ENCODE measurements at places on chromosomes 7 and 10.

DNA sequence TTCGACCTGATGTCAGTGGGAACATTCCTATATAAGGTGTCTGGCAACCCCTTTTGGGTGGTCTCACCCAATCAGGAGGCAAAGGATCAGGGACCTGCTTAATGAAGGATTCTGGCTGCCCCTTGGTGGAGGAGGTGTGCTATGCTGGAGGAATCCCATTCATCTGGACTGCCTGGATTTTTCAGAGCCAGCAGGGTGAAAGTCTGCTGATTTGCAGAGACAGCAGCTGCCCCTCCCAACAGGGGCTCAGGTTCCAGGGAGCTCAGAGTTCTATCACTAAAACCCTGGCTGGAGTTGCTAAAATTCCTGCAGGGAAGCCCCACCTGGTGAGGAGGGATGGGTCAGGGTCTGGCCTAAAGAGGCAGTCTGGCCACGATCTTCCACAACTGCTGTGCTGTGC lies 398.5 kb upstream of the CNTNAP2 start:
- DNase-seq, result no peak

DNA sequence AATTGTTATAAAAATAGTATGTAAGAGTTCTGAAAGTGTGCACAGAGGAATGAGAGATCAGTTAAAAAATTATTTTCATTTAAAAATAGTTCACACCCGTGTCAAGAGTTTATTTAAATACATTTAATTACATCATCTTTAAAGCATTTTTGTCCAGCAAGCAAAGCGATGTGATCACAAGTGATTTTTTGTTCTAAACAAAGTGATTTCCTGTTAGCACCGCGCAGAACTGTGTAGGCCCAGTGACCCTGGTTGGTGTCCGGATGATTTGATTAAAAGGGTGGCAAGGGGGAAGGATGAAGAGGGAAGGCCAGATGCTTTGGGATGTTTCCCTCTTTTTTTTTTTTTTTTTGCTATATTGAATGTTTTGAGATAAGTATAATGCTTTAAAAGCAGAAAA lies 227.8 kb upstream of the PITRM1 start:
- DNase-seq, result no peak

DNA sequence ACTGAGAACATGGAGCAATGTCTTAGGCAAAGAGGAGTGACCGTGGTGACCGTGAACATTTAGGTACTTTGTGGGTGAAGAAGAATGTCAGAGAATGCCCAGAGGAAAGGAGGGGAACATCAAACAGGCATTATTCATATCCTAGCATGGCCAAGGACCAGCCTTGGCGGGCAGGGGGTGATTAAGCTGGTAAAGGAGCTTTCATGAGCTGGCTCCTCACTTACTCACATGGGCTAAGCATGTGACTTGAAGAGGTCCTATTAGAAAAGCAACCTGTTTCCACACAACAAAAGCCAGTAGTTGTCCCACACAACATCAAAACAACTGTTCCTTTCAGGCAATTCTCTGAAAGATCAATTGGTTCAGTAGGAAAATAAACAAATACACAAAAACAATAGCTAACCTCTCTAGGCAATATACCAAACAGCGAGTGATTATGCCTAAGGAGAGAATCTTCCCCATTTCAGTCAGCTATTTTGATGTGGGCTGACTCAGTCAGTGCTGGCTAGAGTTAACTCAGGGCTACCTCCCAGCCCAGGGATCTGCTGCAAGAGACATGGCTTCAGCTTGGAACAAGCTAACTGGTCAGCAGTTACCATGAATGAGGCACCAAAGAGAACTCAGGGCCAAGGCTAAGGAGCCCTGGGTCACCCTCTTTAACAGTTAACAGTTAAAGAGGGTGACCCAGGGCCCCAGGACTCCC lies 283.5 kb downstream of the ARHGAP12 start:
- DNase-seq, result no peak

- no peak for DNase-seq
Observed at GRCh38 chr10:124728071-124728829, 15.9 kb downstream of the FAM53B start.

GRCh38 chr7:36986948-36987724 lies 262.8 kb upstream of the AOAH start:
- DNase-seq, result no peak

DNA sequence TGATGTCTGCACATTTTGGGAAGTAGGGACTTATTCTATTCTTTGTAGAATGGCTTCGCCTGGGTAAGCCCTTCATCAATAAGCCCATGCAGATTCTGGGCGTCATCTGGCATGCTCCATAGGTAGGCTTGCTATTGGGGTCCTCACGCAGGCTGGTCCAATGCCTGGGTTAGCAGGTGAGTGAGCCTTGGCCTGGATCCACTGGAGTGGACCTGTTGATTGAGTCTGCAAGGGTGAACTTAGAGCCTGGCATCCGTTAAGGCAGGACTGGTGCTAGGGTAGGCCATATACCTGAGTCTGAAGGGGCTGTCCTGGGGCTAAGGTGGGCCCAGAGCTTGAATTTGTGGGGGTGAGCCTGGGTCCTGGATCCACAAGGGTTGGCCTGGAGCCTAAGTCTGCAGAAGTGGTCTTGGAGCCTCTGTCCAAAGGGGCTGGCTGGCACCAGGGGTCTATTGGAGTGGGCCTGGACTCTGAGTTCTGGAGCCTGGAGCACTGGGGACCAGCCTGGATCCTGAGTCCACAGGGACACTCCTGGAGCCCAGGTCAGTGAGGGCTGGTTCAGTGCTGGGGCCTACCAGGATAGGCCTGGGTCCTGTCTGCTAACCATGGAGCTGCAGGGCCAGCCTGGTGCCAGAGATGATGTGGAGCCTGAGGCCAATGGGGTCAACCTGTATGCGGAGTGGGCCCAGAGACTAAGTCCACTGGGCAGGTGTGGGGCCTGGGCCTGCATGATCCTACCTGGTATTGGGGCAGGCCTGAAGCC lies 297.7 kb downstream of the PTPRN2 start:
- DNase-seq, result no peak

DNA sequence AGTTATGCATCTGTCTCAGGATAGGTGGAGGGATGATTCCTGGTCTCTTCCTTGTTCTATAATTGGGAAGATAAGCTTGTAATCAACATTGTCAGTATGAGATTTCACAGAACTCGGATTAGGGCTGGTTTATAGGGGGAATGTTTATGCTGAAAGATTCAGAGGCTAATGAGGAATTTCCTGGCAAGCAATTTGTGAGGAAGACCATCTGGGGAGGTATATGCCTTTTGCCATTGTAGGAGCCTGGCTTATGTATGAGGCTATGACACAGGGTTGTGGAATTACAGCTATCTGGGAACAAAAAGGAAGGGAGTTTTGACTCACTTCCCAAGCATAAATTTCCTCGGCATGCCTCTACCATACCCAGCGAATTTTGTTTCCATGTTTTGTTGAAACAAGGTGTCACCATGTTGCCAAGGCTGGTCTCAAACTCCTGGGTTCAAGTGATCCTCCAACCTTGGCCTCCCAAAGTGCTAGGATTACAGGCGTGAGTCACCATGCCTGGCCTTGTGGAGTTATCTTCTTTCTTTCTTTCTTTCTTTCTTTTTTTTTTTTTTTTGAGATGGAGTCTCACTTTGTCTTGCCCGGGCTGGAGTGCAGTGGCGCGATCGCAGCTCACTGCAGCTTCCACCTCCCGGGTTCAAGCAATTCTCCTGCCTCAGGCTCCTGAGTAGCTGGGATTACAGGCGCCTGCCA lies 1.6 kb upstream of the COPS6 start:
- no peak for DNase-seq

- no peak for DNase-seq
Observed at GRCh38 chr7:97004247-97005182, 838 bp upstream of the DLX6 start.

- no peak for DNase-seq
Observed at GRCh38 chr7:33529070-33529469, 376.3 kb upstream of the BMPER start.

DNA sequence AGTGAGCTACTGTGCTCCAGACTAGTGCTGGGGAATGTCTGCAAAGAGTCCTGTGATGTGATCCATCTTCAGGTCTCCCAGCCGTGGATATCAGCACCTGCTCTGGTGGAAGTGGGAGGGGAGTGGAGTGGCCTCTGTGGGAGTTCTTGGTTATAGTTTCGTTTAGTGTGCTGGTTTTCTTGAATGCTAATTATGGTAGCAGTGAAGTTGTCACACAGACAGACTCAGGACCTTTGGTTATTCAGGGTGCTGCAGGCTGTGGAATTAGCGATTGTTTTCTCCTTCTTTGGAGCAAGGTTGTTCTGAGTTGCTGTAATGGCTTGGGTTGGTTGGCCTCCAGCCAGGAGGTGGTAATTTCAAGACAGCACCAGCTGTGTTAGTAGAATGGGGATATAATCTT lies 132.7 kb upstream of the HGF start:
- DNase-seq, result no peak

DNA sequence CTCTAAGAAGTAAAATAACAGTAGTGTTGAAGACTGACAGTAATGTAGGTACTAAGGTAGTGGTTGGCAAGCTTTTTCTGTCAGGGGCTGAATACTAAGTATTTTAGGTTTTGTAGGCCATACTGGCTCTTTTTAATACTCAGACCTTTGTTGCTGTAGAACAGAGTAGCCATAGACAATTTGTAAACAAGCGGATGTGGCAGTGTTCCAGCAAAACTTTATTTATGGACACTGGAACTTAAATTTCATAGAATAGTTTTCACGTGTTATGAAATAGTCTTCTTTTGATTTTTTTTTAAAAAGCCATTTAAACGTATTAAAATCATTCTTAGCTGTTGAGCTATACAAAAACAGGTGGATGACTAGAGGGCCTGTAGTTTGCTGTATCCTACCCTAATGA lies 121.2 kb downstream of the MLLT10 start:
- no peak for DNase-seq

DNA sequence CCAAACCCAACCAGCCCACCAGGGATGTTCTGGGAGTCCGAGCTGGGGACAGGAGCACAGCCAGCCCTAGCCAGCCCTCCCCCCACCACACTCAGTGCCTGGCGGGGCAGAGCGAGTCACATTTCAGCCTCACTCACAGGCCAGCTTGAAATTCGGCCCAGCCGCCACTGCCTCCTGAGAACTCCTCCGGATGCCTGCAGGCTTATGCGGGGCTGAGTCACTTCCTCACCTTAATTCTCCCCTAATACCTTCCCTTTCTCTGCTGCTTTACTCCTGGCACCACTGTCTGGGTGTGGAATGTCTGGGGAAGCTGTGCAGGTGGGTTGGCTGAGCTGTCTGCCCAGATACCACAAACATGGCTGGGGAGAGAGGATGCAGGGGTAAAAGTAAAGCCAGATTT lies 22.6 kb upstream of the DLG5 start:
- no peak for DNase-seq

GRCh38 chr7:115635376-115635775 lies 395.2 kb downstream of the TFEC start:
- no peak for DNase-seq

DNA sequence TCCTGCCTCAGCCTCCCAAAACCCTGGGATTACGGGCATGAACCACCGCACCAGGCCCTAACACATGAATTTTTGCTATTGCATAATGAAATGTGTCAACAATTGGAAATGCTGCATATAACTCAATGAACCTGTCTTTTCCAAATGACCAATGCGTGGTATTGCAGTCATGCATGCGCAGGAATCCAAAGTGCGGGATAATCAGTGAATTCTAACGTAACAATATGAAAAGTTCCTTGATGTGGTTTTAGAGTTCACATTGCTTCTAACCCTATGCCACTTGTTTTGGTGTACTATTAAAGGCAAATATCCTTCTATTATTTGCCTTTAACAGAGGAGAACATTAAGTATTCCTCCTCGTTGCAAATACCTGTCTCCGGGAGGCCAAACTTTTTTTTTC lies 10.5 kb downstream of the TDRD1 start:
- no peak for DNase-seq

DNA sequence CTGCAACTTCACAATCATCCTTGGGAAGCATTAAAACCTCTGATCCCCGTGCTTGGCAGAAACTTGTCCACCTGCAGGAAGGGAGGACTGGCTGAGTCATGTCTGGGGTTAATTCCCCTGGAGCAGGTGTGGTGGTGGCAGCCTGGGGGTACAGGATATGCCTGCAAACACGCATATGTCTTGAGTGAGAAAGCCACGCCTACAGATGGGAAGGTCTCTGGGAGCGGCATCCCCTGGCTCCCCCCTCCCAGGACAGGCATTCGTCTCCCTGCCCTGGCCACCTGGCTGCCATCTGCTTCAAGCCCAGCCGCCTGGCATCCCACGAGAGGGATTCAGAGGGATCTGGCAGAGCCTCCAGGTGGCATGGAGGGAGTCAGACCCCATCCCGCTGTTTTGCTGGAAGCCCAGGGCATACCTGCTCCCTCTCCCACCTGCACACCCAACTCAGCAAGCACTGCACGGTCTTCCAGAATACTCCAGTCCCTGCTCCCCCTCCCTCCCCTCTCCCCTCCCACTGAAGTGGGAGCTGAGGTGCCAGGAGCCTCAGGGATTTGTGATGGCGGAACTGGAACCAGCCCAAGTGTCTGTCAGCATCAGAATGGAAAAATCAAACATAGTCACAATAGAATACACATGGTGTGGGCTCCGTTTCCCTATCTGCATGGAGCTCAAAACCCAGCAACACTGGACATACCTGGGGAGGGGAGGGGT lies 61.0 kb downstream of the CAMK2B start:
- no peak for DNase-seq

- no peak for DNase-seq
Observed at GRCh38 chr7:105298439-105298894, 90.3 kb downstream of the SRPK2 start.

GRCh38 chr10:110358869-110359629 lies 54.3 kb upstream of the SMNDC1 start:
- no peak for DNase-seq

DNA sequence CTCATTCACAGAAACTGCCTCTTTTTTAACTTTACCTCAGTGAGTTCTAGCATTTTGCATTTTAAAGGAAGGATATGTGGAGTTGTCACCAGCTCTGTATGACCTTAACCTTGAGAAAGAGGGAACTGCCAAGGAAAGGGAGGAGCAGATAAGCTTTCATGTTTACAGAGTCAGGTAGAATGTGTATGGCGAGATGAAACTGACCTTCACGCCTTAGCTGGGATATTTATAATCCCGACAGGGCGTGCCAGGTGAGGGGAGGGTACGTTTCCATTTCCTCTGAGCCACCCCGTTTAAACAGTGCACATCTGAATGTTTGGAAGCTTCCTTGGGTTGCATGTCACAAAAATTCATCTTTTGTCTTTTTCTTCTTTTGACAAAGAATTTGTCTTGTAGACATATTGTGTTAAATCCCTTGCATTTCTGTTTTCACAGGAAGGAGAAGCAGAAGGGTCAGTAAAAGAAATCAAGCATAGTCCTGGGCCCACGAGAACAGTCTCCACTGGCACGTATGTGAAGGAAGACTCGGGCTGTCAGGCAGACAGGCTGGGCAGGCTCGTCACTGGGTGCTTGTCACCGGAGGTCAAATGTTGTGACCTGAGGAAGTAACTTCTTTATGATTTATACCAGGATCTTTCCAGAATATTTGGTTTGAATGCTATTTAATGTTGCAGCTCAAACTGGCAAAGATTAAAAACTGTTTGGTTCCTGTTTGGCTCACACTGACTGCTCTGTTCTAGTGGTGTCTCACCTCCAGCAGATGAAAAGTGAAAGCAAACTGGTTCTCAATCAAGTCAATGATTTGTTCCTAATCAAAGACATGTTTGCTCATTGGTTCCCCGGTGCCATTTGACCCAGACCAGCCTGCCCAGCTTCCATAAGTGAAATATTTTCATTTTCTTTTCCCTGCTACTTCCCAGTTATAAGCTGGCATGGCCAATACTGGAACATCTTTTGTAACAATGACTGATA lies 16.2 kb downstream of the OPTN start:
- no peak for DNase-seq

- no peak for DNase-seq
Observed at GRCh38 chr10:101047961-101048892, 13.6 kb upstream of the KAZALD1 start.

- DNase-seq, result no peak
Observed at GRCh38 chr10:14332903-14333302, 2.2 kb upstream of the FRMD4A start.
